ENCODE measurements at places on chromosomes 1 and 21.

DNA sequence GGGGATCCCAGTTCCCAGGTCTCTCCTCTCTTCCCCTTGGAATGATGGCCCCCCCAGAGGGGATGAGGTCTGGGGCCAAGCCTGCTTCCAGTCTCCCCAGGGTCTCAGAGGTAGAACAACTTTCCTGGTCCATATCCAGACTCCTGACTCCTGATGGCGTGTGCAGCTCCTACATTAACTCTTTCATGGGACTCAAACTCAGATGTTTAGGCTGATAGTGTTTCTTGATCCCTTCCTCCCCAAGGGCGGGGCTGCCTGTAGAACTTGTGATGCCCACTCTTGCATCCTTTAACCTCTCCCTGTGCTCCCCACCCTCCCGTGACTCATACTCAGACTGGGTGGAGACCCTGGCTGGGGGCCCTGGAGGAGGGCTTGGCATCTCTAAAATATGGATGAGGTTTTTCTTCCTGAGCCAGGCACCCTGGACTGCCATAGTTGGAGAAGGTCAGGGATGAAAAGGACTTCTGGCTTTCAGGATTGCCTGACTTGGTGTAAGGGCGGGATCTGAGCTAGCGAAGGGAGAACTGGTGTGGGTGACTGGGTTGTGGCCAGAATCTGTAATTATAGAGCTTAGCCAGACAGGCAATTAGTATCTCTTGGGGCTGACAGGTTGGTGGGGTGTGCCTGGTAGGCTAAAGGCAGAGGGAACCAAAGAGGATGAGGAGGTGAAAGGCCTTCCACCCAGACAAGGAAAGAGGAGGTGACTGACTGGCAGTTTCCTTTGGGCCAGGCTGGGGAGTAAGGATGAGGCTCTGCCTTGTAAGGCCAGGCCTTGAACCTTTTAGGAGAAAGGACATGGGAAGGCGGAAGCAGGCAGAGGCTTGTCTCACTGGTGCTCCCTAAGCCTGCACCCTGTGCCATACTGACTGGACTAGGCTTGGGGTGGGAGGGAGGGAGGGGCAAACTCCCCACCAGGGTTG is 1.5 kb downstream of the ATP8B2 start:
- peak overlapping the region; percentile 89 for H3K27ac ChIP-seq
- peaks cover 4% of the 10 kb centered on the region for H3K36me3 ChIP-seq
- peak overlapping the region; percentile 96 for H3K4me3 ChIP-seq

- H3K4me3 ChIP-seq: no peak overlapping the region
- H3K4me1 ChIP-seq: peaks cover 20% of the 10 kb centered on the region
- peak overlapping the region; percentile 82 for H3K27ac ChIP-seq
- no peak for DNase-seq
Measured at GRCh38 chr21:41956926-41957729, 3.3 kb upstream of the C2CD2 start.

GRCh38 chr1:41467673-41468072 is 16.8 kb downstream of the EDN2 start:
- H3K27ac ChIP-seq: peak overlapping the region; percentile 24
- H3K36me3 ChIP-seq: no peaks in the 10 kb centered on the region
- peaks cover 43% of the 10 kb centered on the region for H3K27me3 ChIP-seq
- H3K4me3 ChIP-seq: no peak overlapping the region
- DNase-seq: no peak
- H3K4me1 ChIP-seq: no peaks in the 10 kb centered on the region

DNA sequence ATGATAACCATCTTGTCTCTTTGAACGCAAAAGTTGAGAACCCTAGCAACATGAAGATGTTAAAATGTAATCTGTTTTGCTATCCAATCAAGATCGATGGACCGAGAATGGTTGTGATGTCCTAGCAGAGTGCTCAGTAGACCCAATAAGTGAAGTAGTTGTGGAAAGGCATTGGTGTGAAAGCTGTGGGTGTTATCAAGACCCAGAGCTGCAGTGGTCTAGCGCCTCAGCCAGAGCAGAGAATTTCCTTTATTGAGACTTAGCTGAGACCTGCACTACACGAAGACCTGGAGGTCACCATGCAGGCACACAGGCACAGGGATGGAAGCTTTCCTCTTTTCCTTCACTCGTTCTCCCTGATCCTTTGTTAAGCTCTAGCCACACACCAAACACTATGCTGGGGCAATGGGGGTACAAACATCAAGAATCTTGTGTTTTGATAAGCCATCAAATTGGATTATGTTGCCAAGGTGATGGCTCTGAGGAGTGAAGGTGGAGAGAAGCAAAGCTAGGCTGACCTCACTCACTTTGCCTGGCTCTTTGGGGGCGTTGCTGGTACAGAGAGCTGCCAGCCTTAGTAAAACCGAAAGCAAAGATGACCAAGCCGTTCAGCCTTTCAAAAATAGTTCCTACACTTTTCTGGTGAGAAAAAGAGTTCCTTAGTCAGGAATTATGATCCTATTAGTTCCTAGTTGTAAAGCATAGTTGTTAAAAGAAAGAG is 24.1 kb downstream of the METTL13 start:
- H3K36me3 ChIP-seq: no peaks in the 10 kb centered on the region
- DNase-seq: no peak
- H3K4me1 ChIP-seq: peaks cover 10% of the 10 kb centered on the region
- no peaks in the 10 kb centered on the region for H3K27me3 ChIP-seq
- no peak overlapping the region for H3K27ac ChIP-seq

DNA sequence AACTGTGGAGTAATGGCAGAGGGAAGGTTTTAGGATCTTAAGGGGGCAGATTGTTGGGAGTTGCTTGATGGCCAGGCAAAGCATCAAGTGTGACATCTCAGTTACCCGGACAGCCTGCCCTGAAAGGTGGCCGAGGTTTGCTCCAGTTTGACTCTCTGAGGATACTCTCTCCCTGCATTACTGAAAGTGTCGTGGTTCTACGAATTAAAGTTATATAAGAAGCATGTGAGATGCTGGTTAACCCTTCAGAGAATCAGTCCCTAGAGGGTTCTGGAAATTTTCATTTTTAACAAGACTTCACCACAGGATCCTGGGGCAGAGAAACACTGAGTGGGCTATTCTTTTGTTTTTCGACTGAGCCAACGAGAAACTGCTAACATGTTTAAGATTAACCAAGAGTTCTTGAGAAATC is 689 bp upstream of the ZNF644 start:
- H3K4me3 ChIP-seq: peak overlapping the region; percentile 94
- peaks cover 2% of the 10 kb centered on the region for H3K36me3 ChIP-seq
- peaks cover 42% of the 10 kb centered on the region for H3K4me1 ChIP-seq
- peak overlapping the region; percentile 95 for H3K27ac ChIP-seq
- no peak for DNase-seq

DNA sequence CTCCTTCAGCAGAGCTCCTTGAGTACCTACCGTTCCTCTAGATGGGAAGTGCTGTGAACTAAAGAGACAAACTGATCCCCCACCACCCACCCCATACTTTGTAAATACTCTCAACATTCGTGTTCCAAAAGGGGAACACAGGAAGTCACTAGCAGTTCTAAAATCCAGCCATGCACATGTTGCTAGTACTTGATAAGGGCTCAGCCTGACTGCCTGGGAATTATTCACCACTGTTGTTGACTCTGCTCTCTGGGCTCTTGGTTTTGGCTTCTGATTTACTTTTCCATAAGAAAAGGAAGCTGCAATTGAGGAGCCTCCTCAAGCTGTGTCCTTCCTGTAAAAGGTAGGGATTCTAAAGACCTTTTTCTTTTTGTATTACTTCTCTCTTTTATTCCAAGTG is 67.5 kb downstream of the IVNS1ABP start:
- H3K4me3 ChIP-seq: no peak overlapping the region
- peaks cover 5% of the 10 kb centered on the region for H3K4me1 ChIP-seq
- H3K27me3 ChIP-seq: no peaks in the 10 kb centered on the region

GRCh38 chr1:88744142-88744541 is 60.1 kb downstream of the PKN2 start:
- peaks cover 2% of the 10 kb centered on the region for H3K4me1 ChIP-seq
- no peak overlapping the region for H3K4me3 ChIP-seq
- DNase-seq: no peak
- no peak overlapping the region for H3K27ac ChIP-seq
- peaks cover 2% of the 10 kb centered on the region for H3K36me3 ChIP-seq

DNA sequence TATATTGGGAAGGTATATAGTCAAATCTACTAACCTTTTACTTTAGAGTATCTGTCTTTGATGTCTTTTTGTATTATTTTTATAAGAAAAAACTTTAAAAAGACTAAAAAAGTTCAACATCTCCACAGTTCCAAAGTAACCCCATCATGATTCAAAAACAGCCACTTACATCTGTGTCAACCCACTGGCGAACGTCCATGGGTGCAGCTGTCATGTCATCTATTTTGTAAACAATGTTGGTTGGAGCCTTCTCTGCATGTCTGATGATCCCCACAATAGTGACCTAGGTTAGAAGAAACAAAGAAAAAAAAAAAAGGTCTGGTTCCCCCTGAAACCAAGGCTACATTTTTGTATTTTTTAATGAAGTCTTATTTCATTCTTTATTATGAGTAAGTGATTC is 28.0 kb upstream of the SMPDL3B start:
- peaks cover 3% of the 10 kb centered on the region for H3K36me3 ChIP-seq
- no peak for DNase-seq
- no peak overlapping the region for H3K4me3 ChIP-seq
- no peaks in the 10 kb centered on the region for H3K27me3 ChIP-seq
- peaks cover 10% of the 10 kb centered on the region for H3K4me1 ChIP-seq
- H3K27ac ChIP-seq: no peak overlapping the region

Data from T-helper 17 cell (primary cell).